ENCODE measurements at places on chromosomes 5 and 9. TPM values are rescaled to one million over a fixed set of nuclear protein-coding genes. Genes with fewer than 3 reads are reported as not detected.
A peak's percentile ranks its signal among the peaks of the same experiment; 100 is the strongest.

DNA sequence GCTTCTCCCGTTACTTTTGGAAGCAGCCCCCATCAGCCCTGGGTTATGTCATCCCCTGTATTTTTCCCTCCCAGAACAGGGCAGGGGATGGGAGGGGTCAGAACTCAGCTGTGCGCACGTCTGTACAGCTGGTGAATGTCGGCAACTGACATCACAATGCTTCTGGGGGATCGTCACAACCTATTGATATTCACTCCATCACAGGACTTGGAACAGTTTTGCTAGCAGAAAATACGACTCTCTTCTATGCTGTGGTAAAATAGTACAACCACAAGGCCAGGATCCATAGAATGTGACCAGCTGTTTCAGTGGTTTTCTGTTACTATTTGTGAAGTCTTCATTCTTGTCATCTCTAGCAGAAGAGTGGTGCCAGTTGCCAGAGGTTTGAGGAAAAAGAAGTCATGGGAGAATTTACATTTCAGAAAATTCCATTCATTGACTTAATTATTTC is 77.1 kb upstream of the KLF4 start:
- peak; percentile 53 for DNase-seq

DNA sequence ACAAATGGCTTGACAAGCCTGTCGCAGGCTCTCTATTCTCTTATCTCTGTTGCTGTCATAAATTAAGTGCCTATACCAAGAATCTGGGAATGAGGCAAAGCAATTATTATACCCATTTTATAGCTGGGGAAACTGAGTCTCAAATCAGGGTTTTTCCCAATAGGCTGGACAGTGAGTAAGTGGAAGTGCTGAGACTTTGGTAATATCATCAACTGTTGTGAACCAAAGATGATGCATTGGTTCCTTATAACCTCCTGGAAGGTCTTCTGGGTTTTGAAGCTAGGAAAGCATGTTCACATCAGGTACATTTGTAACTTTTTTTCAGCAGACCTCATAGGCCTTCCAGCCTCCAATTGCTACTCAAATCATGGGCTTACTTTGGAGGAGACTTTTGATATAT is 25.6 kb upstream of the ZCCHC7 start:
- no peak for DNase-seq

DNA sequence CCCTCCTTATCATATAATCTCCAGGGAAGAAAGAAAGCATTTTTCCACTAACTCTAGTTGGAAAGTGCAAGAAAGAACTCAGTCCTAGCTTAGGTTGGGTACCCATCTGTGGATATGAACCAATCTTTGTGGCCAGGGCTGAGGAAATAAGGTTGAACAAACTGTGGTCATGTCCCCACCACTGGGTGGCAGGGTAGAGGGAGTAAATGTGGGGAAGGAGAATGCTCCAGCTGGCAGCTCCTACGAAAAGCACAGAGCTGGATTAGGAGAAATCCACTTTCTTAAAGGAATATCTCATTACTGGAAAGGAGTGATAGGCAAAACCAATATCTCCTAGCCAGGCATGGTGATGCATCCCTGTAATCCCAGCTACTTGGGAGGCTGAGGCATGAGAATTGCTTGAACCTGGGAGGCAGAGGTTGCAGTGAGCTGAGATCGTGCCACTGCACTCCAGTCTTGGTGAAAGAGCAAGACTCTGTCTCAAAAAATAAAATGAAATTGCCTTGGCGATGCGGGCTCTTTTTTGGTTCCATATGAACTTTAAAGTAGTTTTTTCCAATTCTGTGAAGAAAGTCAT is 175.1 kb downstream of the CCDC192 start:
- no peak for DNase-seq

DNA sequence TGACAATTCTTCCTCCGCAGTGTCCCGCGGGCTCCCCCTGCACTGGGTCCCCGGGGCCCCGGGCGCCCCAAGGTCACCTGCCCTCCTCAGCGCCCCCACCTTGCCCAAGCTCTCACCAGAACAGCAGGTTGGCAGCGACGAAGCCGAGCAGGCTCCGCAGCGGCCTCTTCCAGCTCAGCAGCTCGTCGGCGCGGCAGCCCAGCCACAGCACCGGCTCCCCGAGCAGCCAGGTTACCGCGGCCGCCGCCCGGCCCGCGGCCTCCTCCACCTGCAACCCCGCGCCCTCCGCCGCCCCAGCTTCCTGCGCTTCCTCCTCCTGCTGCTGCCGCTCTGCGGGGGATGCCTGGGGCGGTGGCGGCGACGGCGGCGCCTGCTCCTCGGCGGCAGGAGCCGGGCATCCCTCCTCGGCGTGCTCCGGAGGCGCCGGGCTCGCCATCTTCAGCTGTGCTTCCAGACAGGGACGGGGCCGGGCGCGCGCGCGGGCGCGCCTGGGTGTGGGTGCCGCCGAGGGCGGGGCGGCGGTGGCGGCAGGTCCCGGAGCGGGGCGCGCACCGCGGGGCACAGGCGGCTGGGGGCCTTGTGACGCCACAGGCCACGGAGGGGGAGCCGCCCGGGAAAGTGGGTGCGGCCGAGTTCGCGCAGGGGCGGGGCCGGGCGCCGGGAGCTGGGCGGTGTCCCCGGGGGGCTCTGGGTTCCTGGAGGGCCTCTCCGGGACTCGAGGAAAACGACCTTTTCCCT is at the start of gene RETREG1:
RETREG1 (minus strand) TSS at position 462 of the 738 bp plus-strand sequence; CDS start at position 436, 26 bp downstream.
- DNase-seq = no peak

GRCh38 chr9:121868626-121869025 is 217.2 kb downstream of the DAB2IP start:
- DNase-seq = no peak

DNA sequence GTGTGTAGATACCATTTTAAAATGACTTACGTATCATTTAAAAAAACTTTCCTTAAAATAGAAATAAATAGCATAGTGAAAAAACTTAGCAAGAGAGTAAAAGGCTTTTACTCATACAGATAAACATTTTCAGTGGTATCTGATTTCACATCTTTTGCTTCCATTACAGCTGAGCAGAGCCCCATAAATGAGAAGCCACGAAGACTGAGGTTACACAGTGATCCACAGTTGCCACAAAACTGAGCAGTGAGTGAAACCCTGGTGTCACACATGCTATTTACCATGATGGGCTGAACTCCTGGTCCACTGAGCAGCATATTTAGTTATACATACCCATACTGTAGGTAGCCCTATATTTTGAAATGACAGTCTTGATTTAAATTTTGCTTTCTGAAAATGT is 401.2 kb downstream of the KIAA0825 start:
- DNase-seq = no peak

DNA sequence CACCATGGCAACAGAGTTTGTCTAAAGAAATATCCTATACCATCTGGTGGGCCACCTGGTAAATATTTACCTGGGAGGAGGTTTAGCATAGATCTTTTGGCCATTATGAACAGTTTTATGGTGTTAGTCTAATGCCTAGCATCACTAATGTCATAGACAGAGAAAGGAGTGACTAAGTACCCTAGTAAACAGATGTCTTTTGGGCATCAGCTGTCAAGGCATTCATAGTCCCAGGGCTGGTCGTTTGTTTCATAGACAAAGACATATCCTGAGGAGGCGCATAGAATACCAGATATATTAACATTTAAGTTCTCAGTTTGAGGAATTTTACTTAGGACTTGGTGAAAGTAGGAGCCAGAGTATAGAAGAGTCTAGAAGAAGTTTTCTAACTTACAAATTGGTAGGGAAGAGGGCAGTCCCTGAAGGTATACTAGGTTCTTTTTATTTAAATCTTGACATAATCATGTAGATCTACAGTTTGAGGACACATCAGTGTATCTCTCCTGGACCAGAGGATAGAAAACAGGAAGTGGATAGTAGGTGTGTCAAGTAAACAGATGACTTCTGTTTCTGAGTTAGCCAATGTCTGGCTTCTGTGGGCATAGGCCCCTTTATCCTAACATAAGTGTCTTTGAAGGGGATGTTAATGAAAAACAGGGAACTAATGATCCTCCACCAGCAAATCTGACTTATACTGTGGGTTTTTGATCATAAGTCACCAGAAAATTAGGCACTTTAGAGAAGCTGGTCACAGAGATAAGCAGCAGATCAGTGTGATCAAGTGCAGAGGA is 105.0 kb upstream of the PRSS3 start:
- no peak for DNase-seq

GRCh38 chr9:16585591-16585990 is 284.9 kb downstream of the BNC2 start:
- DNase-seq = no peak

DNA sequence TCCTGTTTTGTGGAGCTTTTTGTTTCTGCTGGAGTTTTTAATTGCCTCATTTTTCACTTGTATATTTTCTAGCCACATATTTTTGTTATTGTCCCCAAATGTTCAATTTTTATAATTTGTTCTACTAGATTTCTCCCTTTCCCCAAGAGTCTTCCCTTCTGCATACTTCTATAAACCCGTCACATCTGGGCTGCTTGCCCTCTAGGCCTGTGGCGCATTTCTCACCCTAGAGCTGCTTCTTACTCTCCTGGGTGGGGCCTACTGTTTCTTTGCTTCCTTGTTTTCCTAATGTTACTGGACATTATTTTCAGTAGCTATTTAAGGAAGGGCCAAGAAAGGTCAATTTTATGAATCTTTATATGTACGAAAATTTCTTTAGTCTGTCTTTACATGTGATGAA is 51.5 kb downstream of the NXNL2 start:
- DNase-seq = no peak

DNA sequence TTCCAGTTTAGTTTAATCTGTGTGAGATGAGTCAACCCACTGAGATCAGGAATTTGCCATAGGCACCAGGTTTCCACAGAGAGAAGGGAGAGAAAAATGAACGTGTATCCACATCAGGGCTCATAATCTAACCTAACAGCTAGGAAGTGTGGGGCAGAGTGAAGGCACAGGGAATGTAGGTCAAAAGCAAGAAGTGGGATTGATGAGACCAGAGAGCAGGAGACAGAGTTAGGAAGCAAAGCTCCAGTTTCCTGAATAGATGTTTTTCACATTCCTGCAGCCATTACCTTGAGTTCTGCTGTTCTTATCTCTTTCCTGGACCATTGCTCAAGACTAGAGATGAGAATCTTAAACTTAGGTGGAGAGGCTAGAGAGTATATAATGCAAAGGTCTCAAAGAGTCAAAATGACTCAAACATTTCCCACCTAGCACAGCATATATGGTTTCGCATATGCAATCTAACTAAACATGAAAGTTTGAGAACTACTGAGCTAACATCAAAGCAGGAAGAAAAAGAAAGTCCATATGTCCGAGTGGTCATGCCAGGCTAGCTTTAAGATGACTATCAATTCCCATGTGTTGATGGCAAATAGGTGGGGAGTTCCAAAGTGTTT is 41.1 kb upstream of the GNAQ start:
- DNase-seq = no peak

- DNase-seq = no peak
These were observed 93.7 kb downstream of the NDFIP1 start for GRCh38 chr5:142202282-142202681.

- no peak for DNase-seq
These were observed 159.5 kb downstream of the FGF18 start for GRCh38 chr5:171578829-171579491.

GRCh38 chr9:90095682-90096081 is 490.9 kb downstream of the GADD45G start:
- no peak for DNase-seq

GRCh38 chr5:145243016-145243415 is 592.1 kb downstream of the PRELID2 start:
- no peak for DNase-seq

DNA sequence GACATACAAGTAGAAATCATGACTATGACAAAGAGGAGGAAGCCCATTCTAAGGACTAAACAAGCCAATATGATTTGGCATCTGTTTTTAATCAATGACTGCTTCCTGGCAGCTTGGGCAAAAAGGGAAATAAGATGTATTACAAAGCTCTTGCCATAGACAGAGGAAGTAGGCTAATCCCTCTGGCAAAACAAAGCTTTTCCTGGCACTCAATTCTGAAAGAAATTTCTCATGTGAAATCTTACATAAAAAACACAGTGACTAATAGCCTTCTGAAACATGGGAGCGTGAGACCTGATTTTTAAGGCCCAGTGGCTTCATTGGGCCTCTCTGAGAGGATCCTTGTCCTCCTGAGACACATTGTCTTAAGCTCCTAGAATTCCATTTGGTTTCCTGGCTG is 93.6 kb downstream of the COL23A1 start:
- no peak for DNase-seq

DNA sequence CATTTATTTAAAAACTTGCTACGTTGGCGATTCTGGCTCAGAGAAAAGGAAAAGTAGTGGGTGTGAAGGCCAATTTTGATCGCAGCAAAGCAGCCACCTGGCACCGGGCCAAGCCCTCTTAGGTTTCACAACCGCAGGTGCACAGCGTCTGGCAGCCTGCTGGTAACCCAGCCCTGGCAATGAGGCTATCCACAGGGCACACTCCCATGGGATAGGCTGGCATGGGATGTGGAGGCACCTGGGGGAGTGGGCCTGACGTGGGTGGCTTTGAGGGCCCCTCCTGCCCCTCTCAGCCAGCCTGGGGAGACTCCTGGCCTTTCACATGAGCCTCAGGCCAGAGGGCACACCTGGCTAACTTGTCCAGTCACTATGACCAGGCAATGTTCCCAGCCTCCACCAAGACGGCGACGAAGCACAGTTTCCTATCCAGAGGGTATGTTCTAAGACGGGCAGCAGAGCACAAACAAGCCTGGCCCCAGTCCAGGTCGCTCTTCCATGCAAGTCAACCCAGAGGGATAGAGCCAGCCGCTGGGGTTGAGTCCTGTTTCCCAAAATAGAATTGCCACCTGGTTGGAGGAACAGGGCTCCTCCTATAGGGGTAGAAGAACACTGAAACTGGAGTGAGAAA is 19.0 kb downstream of the CMBL start:
- DNase-seq = peak; percentile 89

DNA sequence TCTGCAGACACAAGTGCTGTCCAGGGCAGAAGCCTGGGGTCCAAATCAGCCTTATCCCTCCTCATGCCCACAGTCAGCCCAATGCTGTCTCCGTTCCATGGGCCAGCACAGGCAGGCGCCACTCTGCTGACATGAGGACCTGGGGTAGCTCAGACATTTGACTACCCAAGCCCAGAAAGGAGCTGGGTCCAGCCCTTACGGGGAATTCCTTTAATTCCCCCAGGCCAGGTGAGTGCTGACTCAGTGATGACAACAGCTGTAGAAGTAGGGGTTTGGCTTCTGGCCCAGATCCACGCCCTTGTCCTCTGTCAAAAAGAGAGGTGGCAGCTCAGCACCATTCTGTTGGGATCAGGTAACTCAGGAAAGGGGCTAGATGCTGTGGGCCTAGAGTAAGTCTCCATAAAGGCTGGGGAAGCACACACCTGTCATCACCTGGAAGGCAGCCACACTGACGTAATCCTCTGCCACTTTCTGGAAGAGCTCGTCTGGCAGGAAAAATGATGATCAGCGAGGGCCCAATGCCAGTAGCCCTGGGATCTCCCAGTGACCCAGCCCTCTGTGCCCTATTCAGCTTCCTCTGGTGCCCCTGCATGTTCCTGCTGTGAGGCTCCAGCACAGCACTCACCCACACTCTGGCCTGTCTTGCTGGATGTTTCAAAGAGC is 1.9 kb downstream of the RAB24 start:
- no peak for DNase-seq

CCDC192 gene
- 0.51 TPM for total RNA-seq

IGFBPL1 gene
- total RNA-seq = not detected

OR1Q1 gene
- not detected for total RNA-seq

SLC6A7 gene
- total RNA-seq = not detected

SLC36A3 gene
- not detected for total RNA-seq

HACD4 gene
- total RNA-seq = 2.2 TPM

CER1 gene
- not detected for total RNA-seq

SPARC gene
- total RNA-seq = 1,881 TPM

TRIM7 gene
- 3.0 TPM for total RNA-seq

AGXT2 gene
- not detected for total RNA-seq

ANKRD34B gene
- 0.10 TPM for total RNA-seq

DMRT2 gene
- total RNA-seq = 3.6 TPM

PCDHA9 gene
- total RNA-seq = 0.22 TPM

Data from mesenteric fat pad (tissue), 1 donor.